ENCODE measurements at places on chromosomes 11 and 22. TPM values are rescaled to one million over a fixed set of nuclear protein-coding genes. Genes with fewer than 3 reads are reported as not detected.

Gene LAYN
- 3.0 TPM for total RNA-seq

Gene KCNJ4
- not detected for total RNA-seq

Gene CCDC87
- 0.13 TPM for total RNA-seq

Gene SLC1A2
- 0.13 TPM for total RNA-seq

Gene KCNJ11
- total RNA-seq = 0.60 TPM

Gene UPB1
- total RNA-seq = 0.16 TPM

Gene MS4A12
- not detected for total RNA-seq

Gene SOX10
- not detected for total RNA-seq

- DNase-seq = no peak
Measured at GRCh38 chr11:94749369-94749768, 18.8 kb upstream of the AMOTL1 start.

DNA sequence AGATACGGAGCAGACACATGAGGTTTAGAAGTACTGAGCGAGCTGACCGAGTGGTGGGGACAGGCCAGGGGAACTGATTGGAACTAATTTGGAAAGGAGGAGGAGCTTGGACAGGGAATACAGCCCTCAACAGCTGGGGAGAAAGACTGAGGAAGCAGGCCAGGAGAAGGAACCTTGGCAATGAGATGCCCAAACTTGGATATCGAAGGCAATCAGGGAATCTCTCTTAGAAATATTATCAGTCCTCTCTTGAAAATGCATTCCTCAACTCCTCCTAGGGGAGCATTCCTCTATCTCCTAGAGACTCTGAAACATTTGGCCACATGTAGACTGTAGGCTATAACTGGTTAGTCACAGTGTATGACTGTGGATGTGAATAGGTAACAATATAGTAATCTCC, 284.6 kb downstream of the GUCY1A2 start:
- no peak for DNase-seq

GRCh38 chr22:42811459-42811858, 45.6 kb downstream of the ARFGAP3 start:
- DNase-seq = no peak

- DNase-seq = no peak
Measured at GRCh38 chr11:47329987-47330931, 22.2 kb downstream of the MYBPC3 start.

- DNase-seq = no peak
Measured at GRCh38 chr11:95674657-95675358, 114.8 kb downstream of the FAM76B start.

GRCh38 chr22:35375526-35375925, 5.4 kb upstream of the HMOX1 start:
- no peak for DNase-seq

DNA sequence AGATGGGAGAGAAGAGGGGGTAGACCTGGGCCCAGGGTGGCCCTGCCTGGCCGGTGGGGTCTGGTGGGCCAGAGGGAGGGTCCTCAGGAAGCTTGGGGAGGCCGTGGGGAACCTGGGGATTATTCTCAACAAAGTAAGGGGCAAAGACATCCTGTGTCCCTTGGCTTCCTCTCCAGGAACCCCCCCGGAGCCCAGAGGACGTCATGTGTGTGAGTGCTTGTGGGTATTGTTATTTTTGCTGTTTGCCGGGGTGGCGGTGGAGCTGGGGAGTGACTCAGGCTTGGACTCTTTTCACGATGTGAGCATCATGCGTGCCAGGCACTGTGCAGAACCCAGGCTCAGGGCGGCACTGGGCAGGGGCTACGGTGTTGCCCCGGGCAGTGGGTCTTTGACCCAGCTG, 982 bp upstream of the SHANK3 start:
- DNase-seq = no peak
